T-helper 2 cell (primary cell): ENCODE measurements at places on chromosomes 12 and 14.

GRCh38 chr12:58459191-58459590 is 461.1 kb downstream of the LRIG3 start:
- no peak for DNase-seq

- DNase-seq, result no peak
Measured at GRCh38 chr12:6914947-6915788, 788 bp downstream of the ENO2 start.

- no peak for DNase-seq
Measured at GRCh38 chr12:45713078-45713477, 16.4 kb upstream of the ARID2 start.

GRCh38 chr12:56874821-56875220 is 59.4 kb downstream of the SDR9C7 start:
- no peak for DNase-seq

GRCh38 chr12:10213168-10214135 is 775 bp downstream of the GABARAPL1 start:
- DNase-seq, result peak; percentile 84
